ENCODE measurements at places on chromosomes 12 and 14. TPM values are rescaled to one million over a fixed set of nuclear protein-coding genes. Genes with fewer than 3 reads are reported as not detected.

- DNase-seq = no peak
These were observed 209.4 kb upstream of the PRICKLE1 start for GRCh38 chr12:42798811-42799438.

The ALDH1L2 gene
- 1.5 TPM for total RNA-seq

- no peak for DNase-seq
These were observed at the start of gene EFS for GRCh38 chr14:23365036-23365731. Gene EFS (minus strand): TSS chr14:23365172. CDS start chr14:23365025, 147 bp downstream.

DNA sequence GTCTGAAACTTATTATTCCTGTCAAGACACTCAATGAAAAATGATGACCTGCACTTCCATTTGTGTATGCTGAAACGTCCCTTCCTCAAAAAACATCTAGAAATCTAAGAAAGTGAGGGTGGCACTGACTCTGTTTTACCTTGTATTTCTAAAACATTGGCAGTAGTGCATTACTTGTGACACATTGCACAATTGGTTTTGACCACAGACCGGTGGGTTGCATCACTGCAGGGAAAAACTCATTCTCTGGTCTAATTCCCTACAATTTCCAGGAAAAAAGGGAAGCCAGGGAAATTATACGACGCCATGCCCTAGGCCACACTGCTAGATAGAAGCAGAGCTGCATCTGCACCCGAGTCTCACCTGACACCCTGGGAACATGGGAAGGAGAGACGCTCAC is 156.7 kb downstream of the NTF3 start:
- DNase-seq = no peak

DNA sequence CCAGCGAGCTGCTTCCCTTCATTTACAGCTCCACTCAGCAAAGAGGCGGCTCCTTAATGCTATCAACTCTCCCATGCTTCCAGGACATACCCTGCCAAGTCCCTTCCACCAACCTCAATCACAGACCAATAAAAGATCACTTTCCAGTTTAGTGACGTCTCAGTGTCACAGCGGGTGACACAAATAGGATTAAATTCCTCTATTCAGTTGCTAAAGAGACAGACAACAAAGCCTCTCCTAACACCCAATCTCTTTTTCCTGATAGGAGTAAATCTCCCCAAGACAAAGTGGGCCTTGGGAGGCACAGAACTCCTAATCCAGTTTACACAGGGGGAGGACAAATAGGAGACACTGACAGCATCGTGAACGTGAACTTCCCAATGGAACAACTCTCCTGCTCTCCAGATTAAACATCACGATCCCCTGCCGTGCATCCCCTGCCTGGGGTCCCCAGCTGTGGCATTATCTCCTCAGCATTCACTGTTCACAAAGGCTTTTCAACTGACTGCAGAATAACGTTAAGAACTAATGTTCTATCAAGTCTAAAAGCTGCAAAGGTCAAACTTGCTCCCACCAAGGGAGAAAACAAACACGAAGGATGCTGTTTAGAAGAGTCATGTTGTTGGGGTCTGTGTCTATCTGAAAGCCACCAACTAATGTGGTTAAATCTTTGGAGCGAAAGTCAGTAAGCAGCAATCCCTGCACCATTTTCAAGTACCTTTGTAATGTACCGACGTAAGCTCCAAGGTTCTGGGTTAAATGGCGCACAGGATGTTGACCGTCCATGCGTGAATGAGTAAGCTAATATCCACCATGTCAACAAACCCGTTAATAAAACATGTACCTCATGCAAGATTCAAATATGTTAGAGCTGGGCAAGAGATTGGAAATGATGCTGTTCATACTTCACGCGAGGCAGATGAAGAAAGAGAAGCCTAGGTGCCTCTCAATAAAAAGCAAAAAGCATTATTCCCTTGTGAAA is 31.5 kb downstream of the TMEM132D start:
- DNase-seq = no peak

The LTB4R2 gene
- 1.3 TPM for total RNA-seq

- no peak for DNase-seq
These were observed 20.5 kb downstream of the ZDHHC22 start for GRCh38 chr14:77120771-77121743.

GRCh38 chr12:14249368-14249767 is 116.1 kb upstream of the ATF7IP start:
- no peak for DNase-seq

The RNASE8 gene
- not detected for total RNA-seq

Data from epithelial cell of proximal tubule (primary cell).